ENCODE measurements at places on chromosomes 16 and 17.

GRCh38 chr17:74251051-74251450 lies 23.0 kb upstream of the DNAI2 start:
- DNase-seq: no peak

GRCh38 chr17:45782889-45783592 lies 1.1 kb upstream of the CRHR1 start:
- DNase-seq: peak; percentile 69

- DNase-seq: no peak
These were observed 1.5 kb downstream of the SLFN11 start for GRCh38 chr17:35371934-35372333.

DNA sequence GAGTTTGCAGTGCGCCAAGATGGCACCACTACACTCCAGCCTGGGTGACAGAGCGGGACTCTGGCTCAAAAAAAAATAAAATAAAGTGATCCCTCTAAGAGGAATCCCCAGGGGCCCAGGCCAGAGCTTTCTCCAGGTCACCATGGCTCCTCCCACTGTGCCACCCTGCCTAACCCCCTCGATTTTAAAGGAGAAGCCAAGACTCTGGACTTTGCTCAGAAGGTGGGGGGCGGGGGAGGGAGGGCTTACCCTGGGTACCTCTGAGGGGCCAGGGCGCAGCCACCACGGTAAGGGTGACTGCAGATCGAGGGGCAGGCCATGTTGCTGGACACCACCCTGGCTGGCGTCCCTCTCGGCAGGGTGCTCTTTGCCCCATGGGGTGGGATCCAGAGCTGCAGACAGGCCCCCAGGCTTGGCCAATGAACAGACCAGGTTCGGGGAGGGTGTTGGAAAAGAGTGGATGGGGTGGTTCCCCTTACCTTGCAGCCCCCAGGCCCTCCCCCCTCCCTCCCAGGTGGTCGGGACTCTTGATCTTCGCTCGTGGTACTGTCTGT lies 455 bp upstream of the GRB7 start:
- DNase-seq: no peak

DNA sequence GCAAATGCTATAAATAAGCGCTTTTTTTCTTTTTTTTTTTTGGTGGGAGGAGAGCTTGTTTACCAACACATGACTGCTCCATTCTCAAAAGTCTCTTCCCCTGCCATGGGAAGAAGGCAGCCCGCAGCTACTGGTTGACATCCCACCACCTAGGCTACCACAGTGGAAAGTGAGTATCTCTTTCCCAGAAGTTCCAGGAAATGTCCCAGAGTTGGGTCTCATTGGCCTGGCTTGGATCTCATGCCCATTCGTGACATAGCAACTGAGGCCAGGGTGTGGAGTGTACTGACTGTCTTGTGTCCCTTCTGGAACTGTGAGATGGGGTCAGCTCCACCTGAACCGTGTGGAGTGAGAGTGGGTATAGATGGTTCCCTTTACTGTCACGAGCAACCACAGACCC lies 29.5 kb upstream of the BRD7 start:
- no peak for DNase-seq

DNA sequence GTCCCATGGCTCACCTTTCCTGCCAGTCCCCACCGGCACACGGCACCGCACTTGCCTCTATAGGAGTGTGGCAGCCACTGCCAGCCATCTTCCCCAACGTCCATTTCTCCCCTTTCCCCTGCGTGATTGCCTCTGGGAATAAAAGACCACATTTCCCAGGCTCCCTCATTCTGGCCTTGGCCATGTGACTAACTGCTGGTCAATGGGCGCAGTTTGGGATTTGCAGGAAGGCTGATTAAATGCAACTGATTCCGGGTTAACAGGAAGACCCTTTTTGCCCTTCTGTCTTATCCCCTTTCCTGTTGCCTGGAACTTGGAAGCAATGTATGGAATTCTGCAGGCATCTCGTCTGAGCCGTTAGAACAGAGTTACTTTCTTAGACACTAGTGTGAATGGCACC lies 3.0 kb downstream of the BTBD17 start:
- DNase-seq: no peak
